ENCODE measurements at places on chromosomes 13 and 19.

DNA sequence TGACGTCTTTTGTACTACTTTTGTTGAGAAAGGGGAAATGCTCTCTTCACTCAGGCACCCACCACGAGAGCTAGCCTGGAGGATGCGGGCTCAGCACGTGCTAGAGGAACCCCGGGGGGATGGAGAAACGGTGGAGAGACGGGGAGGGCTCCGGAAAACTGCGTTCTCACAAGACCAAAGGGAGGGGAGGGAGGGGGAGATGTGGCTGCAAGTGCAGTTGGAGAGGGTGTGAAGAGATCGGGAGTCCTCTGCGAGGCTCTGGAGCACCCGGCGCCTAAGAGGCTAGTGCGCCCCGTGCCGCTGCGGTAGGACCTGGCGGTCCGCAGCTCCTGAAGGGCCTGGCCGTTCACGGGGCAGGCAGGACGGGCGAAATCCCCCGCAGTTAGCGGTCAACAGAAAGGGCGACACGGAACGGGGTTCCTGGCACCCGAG is 43.4 kb upstream of the XPO4 start:
- no peak for DNase-seq

DNA sequence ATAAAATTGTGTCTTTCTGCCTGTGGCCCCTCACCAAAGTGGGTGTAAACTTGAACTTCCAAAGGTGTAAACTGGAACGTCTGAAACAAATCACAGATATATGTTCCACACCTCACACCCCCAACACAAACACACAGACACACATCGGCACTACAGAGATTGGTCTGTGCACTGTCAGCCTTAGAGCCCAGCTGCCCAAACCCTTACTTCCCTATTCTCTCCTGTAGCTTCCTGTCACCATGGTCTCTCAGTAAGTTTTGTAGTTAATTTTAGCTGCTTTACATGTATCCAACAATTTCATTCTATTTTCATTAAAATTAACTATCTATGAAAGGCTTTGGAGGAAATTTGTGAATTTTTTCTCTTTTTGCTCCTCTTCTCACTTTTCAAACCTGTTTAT is 5.4 kb downstream of the TM9SF2 start:
- no peak for DNase-seq

DNA sequence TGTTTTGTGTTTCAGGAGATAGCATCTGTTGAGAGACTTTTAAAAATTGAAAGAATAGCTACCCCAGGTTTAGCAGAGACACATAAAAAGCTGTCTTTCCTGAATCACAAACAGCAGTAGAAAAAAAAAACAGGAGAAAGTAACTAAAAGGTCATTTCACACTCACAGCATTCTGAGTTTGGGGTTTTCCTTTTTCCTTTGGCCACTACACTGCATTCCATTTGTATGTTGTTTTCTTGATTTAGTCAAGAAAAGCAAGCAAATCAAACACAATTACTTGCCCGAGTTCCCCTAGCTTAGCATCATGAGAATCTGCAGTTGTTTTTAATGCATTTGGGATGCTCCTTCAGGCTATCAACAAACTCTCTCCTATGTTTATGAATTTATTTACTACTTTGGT is 161.0 kb downstream of the KCTD12 start:
- no peak for DNase-seq

DNA sequence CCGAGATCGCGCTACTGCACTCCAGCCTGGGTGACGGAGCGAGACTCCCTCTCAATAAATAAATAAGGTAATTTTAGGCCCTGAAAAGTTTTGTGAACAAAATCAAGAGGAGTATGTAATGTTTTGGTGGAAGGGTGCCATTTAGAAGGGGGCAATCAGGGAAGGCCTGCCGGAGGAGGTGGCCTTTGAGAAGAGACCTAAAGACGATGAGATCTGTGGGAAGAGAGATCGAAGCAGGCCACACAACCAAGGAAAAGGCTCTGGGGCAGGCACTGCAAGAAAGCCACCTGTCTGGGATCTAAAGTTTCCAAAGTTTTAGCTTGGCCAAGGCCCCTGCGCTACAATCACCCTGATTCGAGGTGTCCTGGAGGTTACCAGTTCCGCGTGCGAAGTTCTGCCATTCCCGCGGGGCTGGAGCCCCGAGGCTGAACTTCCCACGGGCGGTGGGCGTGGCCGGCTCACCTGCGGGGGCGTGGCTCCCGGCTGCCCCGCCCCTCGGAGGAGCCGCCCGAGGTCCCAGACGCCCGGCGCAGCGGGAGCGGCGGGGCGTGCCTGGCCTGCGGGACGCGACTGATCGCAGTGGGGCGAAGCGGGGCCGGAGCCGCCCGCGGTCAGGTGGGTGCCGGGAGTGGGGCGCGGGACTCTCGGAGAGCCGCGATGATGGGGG is at the start of gene KLC3:
KLC3 (plus strand) TSS at position 519 of the 667 bp plus-strand sequence. CDS start 4,792 bp downstream, outside the sequence.
- no peak for DNase-seq

DNA sequence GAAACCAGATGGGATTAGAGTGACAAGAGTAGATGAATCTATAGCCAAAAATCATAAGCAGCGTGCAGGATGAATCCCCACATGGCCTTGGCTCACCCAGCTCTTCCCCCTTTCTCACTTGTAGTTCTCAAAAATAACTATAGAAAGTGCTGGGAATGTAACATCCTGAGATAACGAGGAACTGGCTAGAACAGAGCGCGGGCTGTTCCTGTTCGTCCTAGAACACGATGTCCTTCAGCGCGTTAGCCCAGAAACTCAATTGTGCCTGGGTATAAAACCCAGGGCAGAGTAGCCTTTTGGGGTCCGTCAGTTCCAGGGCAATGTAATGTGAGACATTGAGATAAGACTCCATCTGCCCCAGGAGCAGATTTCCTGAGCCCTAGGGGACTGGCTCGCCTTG is 326.2 kb downstream of the TSHZ3 start:
- no peak for DNase-seq

DNA sequence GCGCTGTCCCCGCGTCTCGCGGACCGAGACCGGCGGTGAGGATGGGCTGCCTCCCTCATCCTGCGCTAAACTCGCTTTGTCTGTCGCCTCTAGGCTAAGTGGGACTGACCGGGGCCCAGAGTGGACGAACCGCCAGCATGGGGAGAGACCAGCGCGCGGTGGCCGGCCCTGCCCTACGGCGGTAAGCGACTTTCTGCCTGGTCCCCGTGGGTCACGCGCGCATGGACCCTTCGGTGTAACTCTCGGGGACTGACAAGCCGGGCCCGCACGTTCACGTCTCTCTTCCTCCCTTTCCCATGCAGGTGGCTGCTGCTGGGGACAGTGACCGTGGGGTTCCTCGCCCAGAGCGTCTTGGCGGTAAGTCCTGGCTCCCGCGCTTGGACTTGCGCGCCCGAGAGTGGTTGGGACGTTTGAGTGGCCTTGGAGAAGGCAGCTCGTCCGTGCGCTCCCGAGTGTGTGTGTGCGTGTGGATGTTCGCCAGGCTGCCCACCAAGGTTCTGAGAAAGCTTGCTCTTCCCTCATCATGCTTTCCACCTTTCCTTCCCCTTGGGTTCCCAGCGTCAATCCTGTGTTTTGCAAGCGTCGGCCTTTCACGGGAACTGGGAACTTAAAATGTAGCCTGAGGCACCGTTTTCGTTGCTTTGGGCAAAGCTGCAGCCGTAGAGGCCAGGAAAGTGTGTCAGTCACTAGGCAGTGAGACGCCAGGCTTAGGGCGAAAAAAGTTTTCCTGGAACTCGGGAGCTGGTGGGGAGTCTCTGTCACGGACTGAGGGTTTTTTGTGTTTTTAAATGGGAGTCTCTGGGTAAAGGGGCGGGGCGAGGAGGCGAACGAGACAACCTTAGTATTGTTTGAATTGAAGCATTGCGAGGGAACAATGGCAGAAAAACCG is 927 bp downstream of the COL4A2 start:
- no peak for DNase-seq

DNA sequence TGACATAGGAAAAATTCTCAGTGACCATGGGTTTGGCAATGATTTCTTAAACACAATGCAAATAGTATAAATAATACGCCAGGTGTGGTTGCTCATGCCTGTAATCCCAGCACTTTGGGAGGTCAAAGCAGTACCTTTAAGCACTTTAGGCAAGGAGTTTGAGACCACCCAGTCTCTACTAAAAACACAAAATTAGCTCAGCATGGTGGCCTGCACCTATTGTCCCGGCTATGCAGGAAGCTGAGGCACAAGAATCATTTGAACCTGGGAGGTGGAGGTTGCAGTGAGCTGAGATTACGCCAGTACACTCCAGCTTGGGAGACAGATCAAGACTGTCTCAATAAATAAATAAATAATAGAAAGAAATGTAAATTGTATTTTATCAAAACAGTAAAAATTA is 356.5 kb upstream of the SLITRK6 start:
- no peak for DNase-seq

GRCh38 chr13:113150550-113151365 is 7.7 kb upstream of the PROZ start:
- DNase-seq = no peak

DNA sequence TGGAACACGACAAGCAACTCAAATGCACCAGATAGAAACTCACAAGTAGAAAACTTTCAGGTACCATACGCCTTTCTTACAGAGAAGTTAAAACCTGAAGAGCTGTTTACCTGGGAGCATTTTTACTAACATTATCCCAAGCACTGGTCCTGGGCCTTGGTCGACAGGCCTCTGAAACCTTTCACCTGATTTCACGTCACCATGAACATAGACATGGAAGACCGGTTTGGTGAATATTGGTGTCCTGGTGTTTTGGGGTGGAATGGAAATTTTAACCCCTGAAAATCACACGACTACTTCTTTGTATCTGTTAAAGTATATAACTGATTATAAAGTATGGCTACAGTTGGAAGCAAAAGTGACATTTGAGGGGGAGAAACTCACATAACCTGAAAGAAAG is 176.6 kb upstream of the ARGLU1 start:
- no peak for DNase-seq

GRCh38 chr19:3977242-3978143 is 6.6 kb upstream of the DAPK3 start:
- no peak for DNase-seq

DNA sequence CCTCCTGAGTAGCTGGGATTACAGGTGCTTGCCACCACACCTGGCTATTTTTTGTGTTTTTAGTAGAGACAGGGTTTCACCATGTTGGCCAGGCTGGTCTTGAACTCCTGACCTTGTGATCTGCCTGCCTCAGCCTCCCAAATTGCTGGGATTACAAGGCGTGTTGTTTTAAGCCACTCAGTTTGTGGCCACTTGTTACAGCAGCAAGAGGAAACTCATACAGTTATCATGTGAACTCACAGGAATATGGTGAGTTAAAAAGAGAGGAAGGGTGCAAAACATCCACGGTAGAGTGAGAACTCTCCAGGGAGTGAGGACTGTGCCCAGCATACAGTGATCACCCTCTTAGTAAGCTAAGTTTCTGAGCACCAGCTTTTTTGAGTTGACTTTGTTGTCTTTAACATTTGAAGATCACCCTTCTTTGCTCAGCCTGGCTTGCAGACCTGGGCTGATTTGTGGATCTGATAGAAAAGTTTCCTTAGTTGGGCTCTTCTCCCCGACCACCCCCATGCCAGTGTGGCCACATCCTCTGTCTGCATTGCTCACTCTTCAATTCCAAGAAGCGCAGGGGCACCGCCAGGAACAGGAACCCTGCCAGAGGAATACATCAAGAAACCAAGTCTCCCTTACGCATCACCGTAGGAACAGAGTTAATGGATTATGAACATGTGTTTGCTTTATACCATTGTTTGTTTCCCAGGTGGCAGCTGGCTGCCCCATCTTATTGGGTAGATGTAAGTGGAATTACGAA is 16.0 kb downstream of the ALOX5AP start:
- DNase-seq = no peak

GRCh38 chr13:36725936-36726335 is 52.1 kb downstream of the SERTM1 start:
- no peak for DNase-seq

DNA sequence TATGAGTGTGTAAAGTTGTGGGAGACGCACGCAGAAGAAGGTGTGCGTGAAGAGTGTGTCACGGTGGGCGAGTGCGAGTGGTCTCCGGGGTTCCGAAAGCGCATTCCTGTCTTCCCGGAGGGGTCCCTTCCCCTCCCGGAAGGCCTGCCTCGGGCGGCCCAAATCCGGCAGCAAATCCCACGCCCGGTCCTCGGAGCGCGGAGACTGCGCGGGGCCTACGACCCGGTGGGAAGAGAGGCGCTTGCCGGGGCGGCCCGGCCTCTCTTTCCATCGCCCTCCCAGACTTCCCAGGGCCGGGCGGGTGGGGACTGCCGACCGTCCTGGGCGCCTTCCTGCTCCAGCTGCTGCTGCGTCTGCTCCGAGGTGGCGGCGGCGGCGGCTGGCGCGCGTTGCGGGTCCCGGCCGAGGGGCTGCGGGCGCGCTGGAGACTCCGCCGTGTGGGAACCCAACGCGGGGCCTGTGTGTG is 2.1 kb downstream of the ZIC5 start:
- no peak for DNase-seq

DNA sequence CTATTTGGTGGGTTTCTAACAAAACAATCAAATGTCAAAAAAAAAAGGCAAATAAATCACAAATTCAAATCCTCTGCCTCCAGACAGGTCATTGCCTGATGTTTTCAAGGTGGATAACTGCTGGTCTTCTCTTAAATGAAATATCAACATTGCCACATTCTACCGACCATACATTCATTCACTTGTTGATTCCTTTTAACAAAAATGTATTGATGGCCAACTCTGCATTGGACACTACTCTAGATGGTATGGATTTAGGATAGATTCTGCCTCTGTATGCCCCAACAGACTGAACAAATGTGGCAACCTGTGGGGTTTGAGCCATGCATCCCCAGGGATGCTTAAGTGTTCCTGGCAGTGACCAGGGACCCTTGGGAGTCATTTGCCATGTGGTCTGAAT is 87.6 kb upstream of the STK24 start:
- no peak for DNase-seq

- no peak for DNase-seq
Observed at GRCh38 chr13:76684336-76684735, 201.9 kb downstream of the KCTD12 start.

DNA sequence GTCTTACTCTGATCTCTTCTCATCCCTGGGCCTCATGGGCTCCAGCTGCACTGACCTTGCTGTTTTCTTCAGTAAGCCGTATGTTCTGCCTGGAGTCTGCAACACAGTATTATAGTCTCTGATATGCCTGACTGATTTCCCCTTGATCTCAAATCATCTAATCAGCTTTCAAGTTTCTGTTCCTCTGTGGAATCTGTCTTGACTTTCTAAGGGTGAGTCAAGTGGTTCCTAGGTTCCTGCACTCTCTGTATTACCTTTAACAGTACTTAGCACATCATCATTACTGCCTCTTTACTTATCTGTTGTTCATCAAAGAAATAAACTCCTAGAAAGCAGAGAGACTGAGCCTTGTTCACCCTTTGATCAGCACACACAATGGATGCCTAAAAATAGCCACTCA is 350.7 kb downstream of the LMO7 start:
- DNase-seq = no peak

GRCh38 chr13:45878966-45879365 is 27.4 kb upstream of the SIAH3 start:
- DNase-seq = no peak

- DNase-seq = no peak
Observed at GRCh38 chr13:112181336-112182067, 114.6 kb downstream of the SOX1 start.

- no peak for DNase-seq
Observed at GRCh38 chr13:84563611-84564010, 681.3 kb upstream of the SLITRK1 start.

- DNase-seq = no peak
Observed at GRCh38 chr19:1266916-1267476, 2.1 kb upstream of the CIRBP start.
